Ascending aorta (tissue), 2 donors: ENCODE measurements at places on chromosomes 4 and X.

DNA sequence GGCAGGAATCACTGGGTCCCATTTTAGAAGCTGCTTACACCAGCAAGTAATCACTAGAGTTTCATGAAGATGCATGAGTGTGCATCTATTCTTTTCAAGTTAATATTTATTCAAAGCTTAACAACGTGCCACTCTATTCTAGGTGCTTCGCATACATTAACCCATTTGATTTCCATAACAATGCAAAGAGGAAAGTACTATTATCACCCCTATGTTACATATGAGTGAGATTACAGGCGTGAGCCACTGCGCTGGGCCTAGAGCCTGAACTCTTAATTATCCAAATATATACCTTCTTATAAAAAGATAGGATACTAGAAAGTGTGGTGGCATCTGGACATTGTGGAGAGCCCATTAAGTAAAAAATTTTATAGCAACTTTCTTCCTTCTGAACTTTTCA lies 65.4 kb downstream of the CXCL13 start:
- DNase-seq: no peak

DNA sequence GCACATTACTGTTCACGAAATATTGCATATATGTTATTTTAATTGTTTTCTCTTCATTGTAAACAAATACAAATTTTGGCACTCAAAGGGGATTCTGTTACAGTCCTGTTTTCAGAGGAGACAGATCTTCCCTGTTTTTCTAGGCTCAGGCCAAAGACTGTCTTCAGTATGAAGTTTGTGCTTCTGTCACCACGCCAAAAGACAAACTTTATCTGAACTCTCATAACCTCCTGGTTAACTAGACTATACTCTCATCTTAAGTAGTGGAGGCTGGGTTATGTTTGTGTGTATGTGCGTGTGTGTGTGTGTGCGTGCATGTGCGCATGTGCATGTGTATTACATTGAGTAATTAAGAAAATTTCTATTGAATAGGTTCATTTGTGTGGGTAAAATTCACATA lies 676.8 kb upstream of the HS3ST1 start:
- no peak for DNase-seq

DNA sequence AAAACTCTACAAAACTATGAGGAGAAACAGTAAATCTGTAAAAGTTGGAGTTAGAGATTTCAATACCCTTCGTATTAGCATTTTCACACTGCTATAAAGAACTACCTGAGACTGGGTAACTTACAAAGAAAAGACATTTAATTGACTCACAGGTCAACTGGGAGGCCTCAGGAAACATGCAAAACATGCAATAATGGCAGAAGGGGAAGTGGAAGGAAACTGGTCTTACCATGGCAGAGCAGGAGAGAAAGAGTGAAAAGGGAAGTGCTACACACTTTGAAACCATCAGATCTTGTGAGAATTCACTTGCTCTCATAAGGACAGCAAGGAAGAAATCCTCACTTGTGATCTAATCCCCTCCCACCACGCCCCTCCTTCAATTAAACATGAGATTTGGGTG lies 949.9 kb downstream of the TECRL start:
- no peak for DNase-seq

DNA sequence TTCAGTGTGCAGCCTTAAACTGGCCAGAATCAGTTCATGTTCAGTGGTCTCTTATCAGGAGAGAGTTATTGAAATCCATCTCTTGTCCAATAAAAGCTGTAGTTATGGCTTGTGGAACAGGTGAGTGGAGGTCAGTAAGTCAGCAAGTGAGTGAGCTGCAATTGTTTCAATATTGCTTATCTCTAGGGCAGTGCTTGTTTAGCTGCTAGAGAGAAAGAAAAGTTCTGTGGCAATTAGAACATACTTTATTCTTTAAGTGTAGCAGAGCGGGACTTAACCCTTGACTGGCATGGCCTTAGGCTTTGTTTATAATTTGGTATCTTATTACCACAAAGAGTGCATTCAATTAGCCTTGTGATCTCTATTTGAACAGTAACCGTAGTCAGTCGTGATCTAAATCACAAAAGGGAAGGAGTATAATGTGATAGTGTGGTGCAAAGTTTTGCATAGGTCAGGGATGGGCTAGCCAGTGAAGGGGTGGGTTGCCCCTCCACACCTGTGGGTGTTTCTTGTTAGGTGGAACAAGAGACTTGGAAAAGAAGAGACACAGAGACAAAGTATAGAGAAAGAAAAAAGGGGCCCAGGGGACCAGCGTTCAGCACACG lies 6.9 kb upstream of the ETDC start:
- no peak for DNase-seq

GRCh38 chr4:156335721-156336120 lies 382.1 kb upstream of the CTSO start:
- no peak for DNase-seq

GRCh38 chr4:39713691-39714090 lies 15.8 kb downstream of the UBE2K start:
- no peak for DNase-seq

- no peak for DNase-seq
These were observed 20.6 kb downstream of the ZBTB33 start for GRCh38 chrX:120271218-120271617.

DNA sequence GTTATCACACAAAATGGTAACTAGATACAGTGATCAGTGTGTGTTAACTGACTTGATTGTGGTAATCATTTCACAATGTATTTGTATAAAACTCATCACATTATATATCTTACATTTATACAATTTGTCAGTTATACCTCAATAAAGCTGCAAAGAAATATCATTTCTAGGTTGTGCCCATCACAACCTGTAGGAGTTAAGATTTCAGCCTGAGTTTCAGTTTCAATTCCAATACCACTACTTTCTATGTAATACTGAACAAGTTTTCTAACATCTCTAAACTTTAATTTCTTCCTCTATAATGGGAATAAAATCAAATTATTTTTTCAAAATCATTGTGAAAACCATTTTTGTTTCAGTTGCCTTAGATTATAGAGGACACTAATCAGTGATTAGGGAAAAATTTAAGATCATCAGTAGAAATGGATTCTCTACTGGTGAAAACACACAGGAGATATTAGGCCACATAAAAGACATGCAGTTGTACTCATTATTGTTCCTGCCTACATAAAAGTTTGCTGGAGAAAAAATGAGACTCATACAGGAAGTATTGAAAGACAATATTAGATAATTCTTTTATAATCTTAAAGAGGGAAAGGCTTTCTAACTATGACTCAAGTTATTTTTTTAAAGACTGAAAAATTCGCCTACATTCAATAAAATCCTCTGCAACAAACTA lies 18.4 kb upstream of the TBC1D1 start:
- DNase-seq: no peak

GRCh38 chr4:147548256-147548655 lies 67.4 kb downstream of the EDNRA start:
- no peak for DNase-seq

DNA sequence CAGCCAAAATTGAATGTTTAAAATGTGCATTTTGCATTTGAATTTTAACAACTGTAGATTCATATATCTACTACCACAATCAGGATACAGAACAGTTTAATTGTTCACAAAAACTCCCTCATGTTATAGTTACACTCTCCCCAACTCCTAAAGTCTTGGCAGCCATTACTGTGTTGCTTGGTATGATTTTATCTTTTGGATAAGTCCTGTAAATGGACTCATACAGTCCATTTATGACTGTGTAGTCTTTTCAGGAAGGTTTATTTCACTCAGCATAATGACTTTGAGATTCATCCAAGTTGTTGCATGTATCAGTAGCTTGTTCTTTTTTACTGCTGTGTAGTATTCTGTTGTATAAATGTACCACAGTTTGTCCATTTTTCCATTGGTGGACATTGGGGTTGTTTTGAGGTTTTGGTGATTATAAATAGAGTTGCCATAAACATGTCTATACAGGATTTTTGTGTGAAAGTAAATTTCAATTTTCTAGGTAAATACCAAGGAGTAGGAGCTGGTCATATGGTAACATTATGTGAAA lies 9.9 kb downstream of the FAM193A start:
- no peak for DNase-seq

- DNase-seq: no peak
These were observed 977.8 kb downstream of the FSTL5 start for GRCh38 chr4:161186012-161186411.

GRCh38 chr4:158962393-158962792 lies 140.5 kb upstream of the RAPGEF2 start:
- no peak for DNase-seq

- DNase-seq: no peak
These were observed 404.7 kb upstream of the GNPDA2 start for GRCh38 chr4:45131020-45131419.

DNA sequence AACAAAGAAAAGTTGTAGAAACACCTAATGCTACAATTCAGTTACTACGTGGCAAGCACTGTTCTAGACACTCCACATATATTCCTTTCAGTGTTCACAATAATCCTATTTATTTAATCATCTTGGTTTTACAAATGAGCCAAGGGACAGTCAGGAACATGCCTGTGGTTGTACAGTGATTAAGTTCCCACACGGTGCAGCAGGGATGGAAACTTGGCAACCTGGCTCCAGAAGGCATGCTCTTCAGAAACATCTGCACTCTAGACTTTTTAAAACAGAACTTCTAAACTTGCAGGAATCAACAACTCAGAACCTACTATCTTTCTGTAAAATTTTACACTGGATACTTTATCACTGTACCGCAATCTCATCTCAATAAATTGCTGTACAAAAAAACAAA lies 32.1 kb downstream of the TAPT1 start:
- DNase-seq: no peak

DNA sequence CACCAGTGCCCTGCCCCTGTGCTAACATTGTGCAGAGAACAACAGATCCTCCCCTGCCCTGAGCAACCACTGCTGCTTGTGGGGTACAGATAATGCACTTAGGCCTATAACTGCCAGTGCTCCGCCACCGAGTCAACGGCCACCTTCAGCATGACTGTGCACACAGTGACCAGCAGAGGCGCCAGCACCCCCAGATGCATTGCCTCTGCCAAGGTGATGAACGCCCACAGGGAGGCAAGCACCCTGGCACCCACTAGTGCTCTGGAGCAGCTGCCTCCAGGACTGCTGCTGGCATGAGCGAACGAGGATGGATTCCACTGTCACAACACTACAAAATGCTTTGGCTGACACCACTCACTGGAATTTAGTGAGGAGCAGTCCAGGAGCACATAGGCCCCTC lies 38.2 kb downstream of the SPIN2B start:
- DNase-seq: no peak

DNA sequence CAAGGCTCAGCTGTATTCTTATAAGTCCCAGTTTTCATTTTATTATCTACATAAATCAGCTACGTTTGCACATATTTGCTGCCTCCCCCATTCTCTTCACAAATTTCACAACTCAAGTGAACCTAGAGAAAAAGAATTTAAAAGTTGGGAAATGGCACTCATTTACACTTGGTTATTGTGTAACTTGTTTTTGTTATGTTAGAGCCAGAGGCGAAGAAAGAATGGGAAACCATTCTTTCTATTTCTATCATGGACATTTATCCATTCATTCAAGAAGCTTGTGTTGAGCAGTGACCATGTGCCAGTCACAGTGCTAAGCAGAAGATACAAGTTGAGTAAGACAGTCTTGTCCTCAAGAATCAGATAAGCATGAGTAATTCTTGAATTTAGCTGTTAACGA lies 13.5 kb downstream of the LIAS start:
- no peak for DNase-seq

GRCh38 chrX:12307961-12308360 lies 169.7 kb downstream of the FRMPD4 start:
- no peak for DNase-seq

DNA sequence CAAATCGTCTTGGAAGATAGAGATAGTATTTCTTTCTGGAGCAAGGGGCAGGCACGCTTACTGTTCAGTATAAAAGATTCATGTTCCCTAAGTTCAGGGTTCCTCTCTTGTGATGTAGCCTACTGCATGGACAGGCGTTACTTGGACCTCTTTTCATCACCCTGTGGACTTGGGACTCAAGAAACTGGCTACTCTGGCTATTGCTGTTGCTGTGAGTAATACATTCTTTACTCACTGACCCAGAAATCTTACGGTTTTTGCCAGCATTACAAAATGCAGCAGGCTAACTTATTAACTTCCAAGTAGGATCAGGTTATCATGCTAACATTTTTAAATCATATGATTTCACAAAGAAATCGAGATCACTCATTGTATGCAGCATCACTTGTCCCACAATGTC lies 12.8 kb upstream of the GUCY1B1 start:
- DNase-seq: no peak

DNA sequence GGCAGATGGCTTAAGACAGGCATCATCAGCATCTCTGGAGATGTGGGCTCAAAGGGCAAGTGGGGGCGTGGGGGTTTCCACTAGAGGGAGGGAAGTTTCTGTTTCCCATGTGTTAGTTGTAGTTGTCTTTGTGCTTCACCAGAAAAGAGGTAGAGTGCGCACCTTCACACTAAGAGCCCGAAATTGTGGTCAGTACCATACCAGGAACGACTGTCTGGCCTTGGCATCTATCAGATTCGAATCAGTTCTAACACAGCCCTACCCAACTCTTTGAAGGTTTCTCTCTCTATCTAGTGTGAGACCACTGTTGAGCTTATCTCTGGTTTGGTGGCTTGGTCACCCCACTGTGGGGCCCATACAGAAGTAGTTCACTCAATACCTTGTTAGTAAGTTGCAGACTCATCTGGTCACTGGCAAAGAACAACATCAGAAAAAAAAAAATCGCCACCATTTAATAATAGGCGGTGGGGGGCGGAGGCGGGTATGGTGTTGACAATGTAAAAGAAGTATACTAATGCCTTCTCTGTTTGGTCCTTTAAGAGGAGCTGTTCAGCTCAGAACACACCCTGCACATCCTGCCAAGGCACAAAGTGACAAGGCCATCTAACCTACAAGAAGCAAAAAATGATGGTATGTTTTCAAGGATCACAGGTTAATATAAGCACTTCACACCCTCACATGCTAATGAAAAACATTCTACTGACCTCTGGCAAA lies 71.1 kb downstream of the NYX start:
- DNase-seq: no peak

DNA sequence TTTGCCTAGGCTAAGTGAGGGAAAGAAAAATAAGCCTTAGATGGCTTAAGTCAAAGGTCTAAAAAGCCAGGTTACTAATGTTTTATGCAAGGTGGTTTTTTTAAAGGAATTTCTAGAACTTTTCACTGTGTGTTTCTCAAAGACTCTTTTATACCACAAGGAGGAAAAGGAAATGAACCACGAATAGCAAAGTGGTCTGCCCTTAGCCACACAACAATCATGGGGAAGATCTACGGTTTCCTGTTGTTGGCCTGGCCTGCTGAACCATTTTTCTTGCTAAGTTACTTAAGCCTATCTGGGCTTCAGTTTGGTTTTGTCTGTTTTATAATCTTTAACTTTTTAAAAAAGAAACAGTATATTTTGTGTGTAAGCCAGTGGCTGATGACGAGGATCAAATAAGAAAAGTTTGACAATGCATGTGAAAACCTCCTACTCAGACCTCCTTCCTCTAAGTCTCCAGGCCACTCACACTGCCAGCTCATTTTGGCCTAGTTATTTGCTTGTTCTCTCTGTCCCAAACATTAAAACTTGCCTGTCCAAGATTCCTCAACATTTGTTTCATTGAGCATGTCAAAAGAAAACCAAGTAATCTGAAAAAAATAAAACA lies 56.7 kb upstream of the COL25A1 start:
- no peak for DNase-seq

- DNase-seq: no peak
These were observed 83.4 kb downstream of the UCHL1 start for GRCh38 chr4:41339812-41340809.

GRCh38 chrX:54076903-54077302 lies 32.6 kb upstream of the PHF8 start:
- DNase-seq: no peak
